Activated CD4-positive, alpha-beta T cell treated with anti-CD3 and anti-CD28 coated beads, Interleukin-2, amount 10 ng/mL, durations not matched to agents 24 days and 14 days (primary cell): ENCODE measurements at places on chromosomes 1 and 21. TPM values are rescaled to one million over a fixed set of nuclear protein-coding genes. Genes with fewer than 3 reads are reported as not detected.

The FAM20B gene
- 40.4 and 45.2 TPM in 2 replicates for total RNA-seq

DNA sequence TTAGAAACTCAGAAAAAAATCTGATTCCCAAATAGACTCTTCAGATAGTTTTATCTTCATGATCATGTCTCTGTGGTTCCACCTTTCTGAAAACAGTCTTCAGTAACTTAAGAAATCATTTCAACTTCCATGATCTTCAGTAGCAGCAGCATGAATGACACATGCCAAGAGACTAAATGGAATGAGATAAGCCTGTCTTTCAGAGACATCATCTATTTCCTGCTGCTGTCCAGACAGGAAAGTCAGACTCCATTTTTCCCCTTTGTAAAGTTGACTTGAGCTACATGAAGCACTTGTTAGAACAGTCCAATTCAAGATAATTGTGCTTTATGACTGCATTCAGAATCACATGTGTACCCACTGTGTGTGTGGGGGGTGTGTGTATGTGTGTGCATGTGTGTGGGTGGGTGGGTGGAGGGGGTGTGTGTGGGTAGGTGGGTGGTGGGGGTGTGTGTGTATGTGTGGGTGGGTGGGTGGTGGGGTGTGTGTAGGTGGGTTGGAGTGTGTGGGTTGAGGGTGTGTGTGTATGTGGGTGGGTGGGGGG is 58.8 kb downstream of the CLIC4 start:
- no peaks in the 10 kb centered on the region for H3K27me3 ChIP-seq
- H3K27ac ChIP-seq: peak overlapping the region; percentile 4
- no peak for DNase-seq
- peaks cover 9% of the 10 kb centered on the region for H3K4me1 ChIP-seq

The FAM151A gene
- not detected in 2 replicates for total RNA-seq

- H3K4me3 ChIP-seq: peak overlapping the region; percentile 91
- no peaks in the 10 kb centered on the region for H3K27me3 ChIP-seq
- peaks cover 20% of the 10 kb centered on the region for H3K36me3 ChIP-seq
- DNase-seq: peak; percentile 83
Measured at GRCh38 chr1:151838222-151839081, 1.2 kb downstream of the C2CD4D start.

The RGSL1 gene
- not detected in 2 replicates for total RNA-seq

The MEX3A gene
- 0.24 and 0.84 TPM in 2 replicates for total RNA-seq

- H3K27ac ChIP-seq: no peak overlapping the region
- H3K36me3 ChIP-seq: no peaks in the 10 kb centered on the region
- no peaks in the 10 kb centered on the region for H3K27me3 ChIP-seq
- DNase-seq: no peak
Measured at GRCh38 chr1:18413541-18414305, 67.0 kb upstream of the KLHDC7A start.
